ENCODE measurements at places on chromosomes 5 and 9.

- DNase-seq: no peak
Measured at GRCh38 chr9:105307591-105308130, 63.2 kb downstream of the SLC44A1 start.

DNA sequence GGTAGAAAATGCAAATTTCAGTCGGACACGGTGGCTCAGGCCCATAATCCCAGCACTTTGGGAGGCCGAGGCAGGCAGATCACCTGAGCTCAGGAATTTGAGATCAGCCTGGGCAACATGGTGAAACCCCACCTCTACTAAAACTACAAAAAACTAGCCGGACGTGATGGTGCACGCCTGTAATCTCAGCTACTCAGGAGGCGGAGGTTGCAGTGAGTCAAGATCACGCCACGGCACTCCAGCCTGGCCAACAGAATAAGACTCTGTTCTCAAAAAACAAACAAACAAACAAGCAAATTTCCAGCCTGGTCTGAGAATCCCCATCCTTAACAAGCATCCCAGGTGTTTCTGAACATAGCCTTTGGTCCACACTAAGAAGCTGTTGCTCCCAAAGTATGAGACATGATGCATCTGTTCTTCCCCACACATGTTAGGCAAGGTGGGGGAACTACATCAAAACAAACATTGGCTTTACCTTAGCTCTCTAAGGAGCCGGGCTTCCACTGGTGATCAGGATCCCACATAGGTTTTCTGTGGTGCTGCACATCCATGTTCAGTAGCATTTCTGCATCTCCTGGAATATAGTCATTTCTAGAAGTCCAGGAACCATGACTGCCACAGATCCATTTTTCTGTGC is 92.5 kb upstream of the DMRT1 start:
- DNase-seq: no peak

GRCh38 chr9:75953218-75953617 is 62.7 kb downstream of the PCSK5 start:
- DNase-seq: no peak

- DNase-seq: no peak
Measured at GRCh38 chr9:107422189-107423185, 67.1 kb downstream of the KLF4 start.

DNA sequence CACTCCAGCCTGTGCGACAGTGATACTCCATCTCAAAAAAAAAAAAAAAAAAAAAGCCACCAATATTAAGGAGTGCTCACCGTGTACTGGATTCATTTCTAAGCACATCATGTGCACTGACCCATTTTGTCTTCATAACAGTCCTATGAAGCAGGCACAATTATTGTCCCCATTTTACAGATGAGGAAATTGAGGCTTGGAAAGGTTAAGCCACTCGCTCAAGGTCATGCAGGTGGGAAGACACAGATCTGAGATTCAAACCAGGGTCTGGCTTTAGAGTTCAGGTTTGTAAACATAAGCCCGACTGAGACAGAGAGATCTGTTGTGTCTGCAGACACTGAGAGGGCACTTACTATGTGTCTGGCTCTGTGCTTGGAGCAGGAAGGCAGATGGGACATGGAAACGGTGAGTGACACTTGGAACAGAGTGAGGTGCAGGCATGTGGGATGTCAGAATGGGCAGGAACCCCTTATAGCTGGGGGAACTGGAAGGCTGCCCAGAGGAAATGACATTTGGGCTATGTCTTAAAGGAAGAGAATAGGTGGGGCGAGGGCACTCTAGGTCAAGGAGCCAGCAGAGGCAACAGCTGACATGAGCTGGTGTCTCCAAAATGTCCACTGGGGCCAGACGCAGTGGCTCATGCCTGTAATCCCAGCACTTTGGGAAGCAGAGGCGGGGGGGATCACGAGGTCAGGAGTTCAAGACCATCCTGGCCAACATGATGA is 69.9 kb downstream of the STK10 start:
- DNase-seq: no peak

- DNase-seq: no peak
Measured at GRCh38 chr9:127546125-127546832, 65.8 kb upstream of the STXBP1 start.

- no peak for DNase-seq
Measured at GRCh38 chr5:98308231-98308630, 465.2 kb upstream of the RGMB start.

GRCh38 chr5:160660132-160660531 is 191.9 kb downstream of the ATP10B start:
- no peak for DNase-seq

DNA sequence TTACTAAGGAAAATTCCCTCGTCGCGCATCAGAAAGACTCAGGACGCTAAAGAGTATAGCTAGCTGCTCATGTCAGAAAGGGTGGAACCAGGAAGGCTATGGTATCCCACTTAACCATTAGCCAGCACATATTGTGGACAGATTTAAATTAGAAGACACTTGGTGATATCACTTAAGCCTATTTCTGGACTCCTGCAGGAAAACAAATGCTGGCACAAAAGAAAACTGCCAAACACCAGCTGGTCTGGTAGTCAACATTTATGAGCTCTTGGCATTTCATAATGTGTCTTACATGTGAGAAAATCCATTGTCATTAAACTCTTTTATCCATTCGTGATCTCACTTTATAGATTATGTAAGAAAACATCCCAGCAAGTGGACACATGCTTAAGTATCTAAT is 377.4 kb downstream of the PTPRD start:
- DNase-seq: no peak

GRCh38 chr5:146009020-146009419 is 72.6 kb downstream of the SH3RF2 start:
- no peak for DNase-seq

DNA sequence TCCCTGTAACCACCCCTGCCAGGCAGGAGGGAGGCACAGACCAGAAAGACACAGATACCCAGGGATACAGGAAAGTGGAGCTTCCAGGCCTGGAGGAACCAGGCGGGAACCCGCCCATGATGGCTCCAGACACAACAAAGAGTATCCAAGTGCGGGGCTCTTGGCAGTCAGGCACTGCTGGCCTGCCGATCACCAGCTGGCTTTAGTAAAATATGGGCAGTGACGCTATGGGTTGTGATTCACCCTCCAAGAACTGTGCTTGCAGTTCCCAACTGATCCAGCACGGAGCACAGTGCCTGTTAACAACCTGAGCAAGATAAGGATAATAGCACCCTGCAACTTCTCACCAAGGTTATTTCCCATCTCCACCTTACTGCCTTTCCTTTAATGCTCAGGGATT is 463.3 kb downstream of the IRX1 start:
- no peak for DNase-seq

DNA sequence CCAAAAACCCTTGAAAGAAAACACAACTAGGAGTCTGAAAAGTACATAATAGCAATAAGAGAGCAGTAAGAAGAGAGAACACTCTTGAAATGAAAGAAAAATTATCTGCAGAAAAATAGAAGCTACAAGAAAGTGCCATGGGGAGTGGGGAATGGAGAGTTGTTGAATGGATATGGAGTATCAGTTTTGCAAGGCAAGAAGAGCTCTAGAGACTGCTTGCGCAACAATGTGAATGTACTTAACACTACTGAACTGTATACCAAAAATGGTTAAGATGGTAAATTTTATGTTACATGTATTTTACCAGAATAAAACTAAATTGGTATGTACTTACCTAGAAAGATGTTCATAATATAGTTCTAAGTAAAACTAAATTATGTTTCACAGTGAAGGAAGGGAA is 54.8 kb upstream of the RASGRF2 start:
- DNase-seq: no peak

DNA sequence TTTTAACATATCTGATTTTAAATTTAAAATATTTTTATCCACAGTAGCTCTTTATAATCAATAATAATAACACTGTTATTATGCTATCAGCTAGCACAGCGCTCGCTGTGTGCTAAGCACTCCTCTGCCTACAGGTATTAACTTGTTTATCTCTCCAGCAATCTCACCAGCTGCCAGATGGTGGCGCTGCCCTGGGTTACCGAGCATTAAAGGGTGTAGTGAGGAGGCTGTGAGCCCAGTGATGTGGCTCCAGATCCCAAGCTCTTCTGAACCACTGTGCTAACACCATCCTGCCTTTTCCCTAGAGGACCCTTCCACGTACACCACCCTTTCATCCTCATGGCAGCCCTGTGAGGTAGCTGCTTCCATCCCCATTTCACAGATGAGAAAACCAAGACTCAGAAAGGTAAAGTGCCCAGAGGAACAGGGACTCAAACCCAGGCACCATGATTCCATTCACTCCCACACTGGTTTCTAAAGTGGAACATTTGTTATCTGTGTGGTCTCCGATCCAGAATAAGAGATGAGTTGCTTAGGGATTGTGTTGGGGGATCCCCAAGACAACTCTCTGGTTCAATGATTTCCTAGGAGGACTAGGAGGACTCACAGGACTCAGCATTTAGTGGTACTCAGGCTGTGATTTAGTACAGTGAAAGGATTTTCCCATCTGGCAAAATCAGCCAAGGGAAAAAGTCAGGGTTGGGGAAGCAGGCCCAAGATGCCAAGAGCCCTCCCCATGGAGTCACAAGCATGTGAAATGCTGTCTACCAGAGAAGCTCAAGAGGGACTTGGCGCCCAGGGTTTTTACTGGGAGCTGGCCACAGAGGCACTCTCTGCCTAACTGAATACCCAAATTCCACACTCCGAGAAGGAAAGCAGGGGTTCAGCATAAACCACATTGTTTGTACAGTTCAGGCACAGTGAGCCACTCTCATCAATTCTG is 7.0 kb downstream of the IGFBPL1 start:
- DNase-seq: no peak

DNA sequence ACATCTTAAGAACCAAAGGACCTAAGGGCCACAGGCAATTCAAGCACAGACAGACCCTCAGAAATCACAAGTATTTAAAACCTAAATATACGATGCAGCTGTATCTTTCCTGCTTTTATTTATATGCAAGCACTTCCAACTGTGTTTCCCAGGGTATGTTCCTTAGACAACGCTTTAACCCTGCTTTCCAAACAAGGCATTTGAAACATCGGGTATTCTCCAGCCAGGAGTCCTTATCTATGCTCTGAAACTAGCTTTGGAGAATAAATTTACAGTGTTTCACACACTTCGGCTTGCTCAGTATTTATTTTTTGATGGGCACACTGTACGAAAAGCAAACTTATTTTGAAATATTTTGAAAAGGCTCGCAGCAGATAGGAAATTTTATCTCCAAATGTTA is 13.5 kb downstream of the NR6A1 start:
- DNase-seq: no peak

DNA sequence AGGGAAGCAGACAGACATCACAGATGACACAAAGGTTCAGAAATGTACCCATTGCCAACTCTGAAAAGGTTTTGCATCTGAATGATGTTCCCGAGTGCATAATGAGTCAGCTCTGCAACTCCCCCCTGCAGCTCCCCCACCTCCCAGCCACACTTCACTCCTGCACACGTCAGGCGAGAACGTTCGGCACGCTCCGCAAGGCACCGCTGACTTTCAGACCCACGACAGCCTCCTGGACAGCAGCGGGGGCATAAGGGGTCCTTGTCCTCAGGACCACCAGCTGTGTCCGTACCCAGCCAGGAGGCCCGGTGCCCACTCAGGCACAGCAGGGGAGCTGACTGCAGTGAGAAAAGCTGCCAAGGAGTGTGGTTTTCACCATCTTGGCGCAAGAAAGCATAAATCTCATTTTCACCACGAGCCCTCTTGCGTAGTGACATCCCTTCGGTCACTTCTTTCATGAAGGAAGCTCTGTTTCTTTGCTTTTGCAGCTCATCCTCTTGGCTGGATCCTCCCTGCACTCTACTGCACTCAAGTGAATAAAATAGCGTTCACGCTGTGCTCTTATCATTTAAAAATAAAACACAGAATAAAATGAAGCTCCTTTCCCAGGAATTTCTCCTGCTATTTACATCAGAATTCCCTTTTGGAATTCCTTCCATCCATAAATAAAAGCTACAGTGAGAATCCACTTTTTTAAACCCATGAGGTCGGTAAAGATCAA is 9.9 kb downstream of the GFPT2 start:
- DNase-seq: no peak

DNA sequence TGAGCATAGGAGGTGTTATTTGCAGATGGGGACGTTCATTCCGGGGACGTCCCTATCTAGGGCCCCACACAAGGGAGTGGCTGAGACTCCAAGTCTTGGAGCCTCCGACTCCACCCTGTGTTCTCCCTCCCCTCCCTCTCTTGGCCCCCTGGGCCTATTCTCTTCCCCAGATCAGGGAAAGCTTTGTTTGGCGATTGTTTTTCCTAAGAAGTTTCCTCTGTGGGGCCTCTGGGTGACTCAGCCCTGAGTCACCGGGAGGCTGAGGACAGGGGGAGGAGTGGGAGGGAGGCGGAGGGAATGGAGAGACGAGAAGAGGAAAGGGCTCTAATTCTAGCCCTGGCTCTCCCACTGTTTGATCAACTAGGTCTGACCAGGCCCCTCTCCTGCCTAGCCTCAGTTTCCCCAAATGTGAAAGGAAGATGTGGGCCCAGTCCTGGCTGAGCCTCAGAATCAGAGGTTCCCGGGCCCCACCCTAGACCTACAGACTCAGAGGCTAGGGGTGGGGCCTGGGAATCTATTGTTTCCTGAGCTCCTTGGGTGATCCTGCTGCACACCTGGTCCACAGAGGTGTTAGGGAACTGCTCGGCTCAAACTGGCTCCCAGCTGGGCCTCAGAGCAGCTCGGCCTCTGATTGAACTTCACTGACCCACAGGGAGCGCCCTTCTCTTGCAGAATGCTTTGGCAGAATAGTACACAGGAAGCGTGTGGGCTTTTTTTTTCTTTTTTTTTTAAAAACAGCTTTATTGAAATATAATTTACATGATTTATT is 19.2 kb downstream of the GSN start:
- no peak for DNase-seq

- DNase-seq: no peak
Measured at GRCh38 chr9:127550751-127551150, 61.3 kb upstream of the STXBP1 start.

DNA sequence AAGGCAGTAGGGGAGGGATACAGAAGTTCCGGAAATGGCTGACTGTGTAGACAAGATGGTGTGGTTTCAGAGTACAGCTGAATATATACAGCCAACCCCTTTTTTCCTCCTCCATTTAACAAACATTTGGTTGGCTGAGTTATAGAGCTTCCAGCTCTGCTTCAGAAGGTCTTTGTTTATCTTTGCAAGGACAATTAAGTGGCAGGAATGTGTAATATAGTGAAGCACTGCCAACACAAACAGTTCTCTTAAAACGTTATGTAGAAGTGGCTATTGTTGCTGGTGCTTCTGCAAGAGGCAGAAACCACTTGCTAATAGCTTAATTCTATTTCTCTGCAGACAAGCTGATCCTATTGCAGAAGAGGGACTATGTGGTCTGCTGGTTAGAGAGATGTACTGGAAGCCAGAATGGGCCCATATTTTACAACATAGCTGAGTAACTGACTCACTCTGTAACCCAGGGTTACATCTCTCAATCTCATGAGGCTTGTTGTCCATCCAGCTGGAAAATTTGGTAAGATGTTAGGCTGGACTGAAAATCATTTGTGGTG is 62.7 kb upstream of the OSMR start:
- no peak for DNase-seq

DNA sequence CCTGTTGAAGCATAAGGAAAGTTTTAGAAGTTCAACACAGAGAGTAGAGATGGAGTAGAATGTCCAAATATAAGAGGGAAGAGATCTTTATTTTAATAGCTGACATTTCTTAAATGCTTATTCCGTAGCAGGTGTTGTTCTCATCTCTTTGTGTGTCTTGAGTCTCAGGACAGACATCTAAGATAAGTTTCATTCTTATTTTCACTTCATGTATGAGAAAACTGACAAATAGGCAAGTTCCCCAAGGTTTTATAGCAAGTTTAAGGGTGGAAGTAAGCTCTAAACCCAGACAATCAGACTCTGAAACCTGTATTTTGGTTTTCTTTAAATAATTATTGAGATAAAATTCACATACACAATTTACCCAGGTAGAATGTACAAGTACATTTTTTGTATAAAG is 228.4 kb upstream of the PPP1R2B start:
- no peak for DNase-seq
